ENCODE measurements at places on chromosomes 11 and 22.

- H3K4me1 ChIP-seq = no peaks in the 10 kb centered on the region
- DNase-seq = no peak
- no peaks in the 10 kb centered on the region for H3K27me3 ChIP-seq
- H3K4me3 ChIP-seq = no peak overlapping the region
Measured at GRCh38 chr11:90846628-90847027, 623.8 kb upstream of the CHORDC1 start.

GRCh38 chr22:40602231-40602630 is 34.3 kb downstream of the MRTFA start:
- no peaks in the 10 kb centered on the region for H3K27me3 ChIP-seq
- DNase-seq = no peak
- H3K36me3 ChIP-seq = no peaks in the 10 kb centered on the region
- H3K4me1 ChIP-seq = peaks cover 20% of the 10 kb centered on the region
- H3K27ac ChIP-seq = no peak overlapping the region

GRCh38 chr11:60952742-60953170 is 780 bp upstream of the SLC15A3 start:
- H3K27ac ChIP-seq = no peak overlapping the region
- DNase-seq = no peak
- H3K4me1 ChIP-seq = peaks cover 6% of the 10 kb centered on the region
- H3K36me3 ChIP-seq = no peaks in the 10 kb centered on the region
- no peak overlapping the region for H3K4me3 ChIP-seq

DNA sequence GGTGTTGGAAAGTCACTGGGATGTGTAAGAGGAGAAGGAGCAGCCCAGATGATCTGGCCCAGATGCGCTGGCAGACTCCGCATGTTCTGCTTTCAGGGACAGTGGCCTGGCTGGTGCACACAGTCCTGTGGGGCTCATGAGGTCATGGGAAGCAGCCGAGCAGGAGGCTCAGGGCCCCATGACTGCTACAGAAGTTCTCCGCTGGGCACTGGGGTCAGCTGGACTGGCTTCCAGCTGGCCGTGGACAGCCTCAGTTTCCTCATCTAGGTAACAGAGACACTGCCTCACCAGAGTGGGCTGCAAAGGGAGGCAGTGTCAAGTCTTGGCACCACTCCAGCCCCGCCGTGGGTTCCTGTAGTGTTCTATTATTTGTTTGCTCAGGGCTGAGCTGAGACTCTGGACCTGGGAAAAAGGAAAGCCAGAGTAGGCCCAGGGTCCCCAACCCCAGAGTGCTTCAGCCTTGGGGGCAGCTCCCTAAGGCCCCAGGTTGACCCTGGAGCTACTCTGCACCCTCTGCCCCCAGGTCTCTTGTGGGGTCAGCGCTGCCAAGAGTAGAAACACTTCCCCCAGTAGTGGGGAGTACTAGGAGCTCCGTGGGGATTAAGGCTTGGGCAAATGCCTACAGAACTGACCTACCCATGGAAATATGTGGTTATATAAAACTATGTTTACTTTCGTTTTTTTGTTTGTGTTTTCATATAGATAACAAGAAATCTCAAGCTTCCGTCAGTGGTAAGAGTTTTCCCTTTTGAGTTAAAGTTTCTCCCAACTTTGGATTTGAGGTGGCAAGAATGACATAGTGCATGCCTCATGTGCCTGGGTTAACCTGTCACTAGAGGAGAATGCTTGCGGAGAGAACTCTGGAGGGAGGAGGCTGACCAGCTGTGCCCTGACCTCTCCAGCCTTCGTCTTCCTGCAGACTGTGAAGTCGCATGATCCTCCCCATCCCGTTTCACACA is 45.3 kb downstream of the MED15 start:
- H3K27ac ChIP-seq = no peak overlapping the region
- H3K27me3 ChIP-seq = no peaks in the 10 kb centered on the region
- DNase-seq = no peak
- H3K36me3 ChIP-seq = peaks cover 1% of the 10 kb centered on the region
- H3K4me3 ChIP-seq = no peak overlapping the region

DNA sequence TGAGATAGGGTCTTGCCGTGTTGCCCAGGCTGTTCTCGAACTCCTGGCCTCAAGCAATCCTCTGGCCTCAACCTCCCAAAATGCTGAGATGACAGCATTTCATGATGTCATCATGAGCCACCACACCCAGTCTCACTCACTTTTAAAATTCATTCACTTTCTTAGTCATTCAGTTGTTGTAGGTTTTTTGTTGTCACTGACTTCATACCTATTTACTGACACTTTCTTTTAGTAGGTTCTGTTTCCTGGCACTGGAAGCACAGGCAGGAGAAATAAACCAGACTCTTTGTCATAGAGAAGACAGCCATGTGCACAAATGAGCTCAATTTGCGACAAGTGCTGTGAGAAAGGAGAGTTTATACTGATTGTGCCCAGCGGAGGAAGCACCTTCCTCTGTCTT is 10.5 kb downstream of the ART5 start:
- no peak overlapping the region for H3K27ac ChIP-seq
- H3K36me3 ChIP-seq = no peaks in the 10 kb centered on the region
- no peak overlapping the region for H3K4me3 ChIP-seq
- no peak for DNase-seq
- peaks cover 5% of the 10 kb centered on the region for H3K4me1 ChIP-seq
- H3K27me3 ChIP-seq = no peaks in the 10 kb centered on the region

GRCh38 chr11:57700425-57700824 is 11.6 kb downstream of the MED19 start:
- H3K27me3 ChIP-seq = no peaks in the 10 kb centered on the region
- no peak for DNase-seq
- peaks cover 3% of the 10 kb centered on the region for H3K36me3 ChIP-seq
- H3K27ac ChIP-seq = no peak overlapping the region
- H3K4me3 ChIP-seq = no peak overlapping the region
- no peaks in the 10 kb centered on the region for H3K4me1 ChIP-seq

DNA sequence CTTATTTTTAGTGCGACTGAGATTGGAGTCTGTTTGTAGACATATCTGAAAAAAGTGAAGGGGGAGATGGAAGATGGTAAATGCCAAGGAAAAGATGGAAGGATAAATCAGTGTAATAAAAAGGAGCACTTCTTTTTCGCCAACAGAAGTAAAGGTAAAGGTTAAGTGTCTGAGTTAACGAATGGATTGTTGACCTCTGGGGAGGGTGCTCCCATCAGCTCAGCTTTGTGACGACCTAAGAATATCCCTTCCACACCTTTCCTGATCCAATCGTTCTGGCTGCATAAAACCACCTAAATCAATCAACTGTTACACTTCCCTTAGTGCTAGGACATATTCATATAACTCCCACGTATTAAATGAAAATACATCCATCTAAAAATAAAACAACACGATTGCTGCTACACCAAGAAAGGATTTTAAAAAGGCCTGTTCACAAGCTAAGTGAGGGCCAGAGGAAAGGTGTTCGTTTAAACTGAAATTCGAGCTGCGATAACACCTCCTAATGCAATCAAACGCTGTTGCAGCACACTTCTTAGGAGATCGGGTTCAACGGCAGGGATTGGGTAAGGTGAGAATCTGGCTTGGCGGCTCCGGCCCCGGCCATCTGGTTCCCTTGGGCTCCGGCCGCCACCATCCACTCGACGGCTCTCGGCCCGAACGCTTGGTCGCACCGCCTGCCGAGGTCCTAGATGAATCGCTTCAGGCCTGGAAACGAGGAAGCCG is 658 bp downstream of the C11orf71 start:
- peak overlapping the region; percentile 99 for H3K27ac ChIP-seq
- no peak for DNase-seq
- H3K4me3 ChIP-seq = peak overlapping the region; percentile 51
- H3K4me1 ChIP-seq = peaks cover 16% of the 10 kb centered on the region
- H3K27me3 ChIP-seq = no peaks in the 10 kb centered on the region

DNA sequence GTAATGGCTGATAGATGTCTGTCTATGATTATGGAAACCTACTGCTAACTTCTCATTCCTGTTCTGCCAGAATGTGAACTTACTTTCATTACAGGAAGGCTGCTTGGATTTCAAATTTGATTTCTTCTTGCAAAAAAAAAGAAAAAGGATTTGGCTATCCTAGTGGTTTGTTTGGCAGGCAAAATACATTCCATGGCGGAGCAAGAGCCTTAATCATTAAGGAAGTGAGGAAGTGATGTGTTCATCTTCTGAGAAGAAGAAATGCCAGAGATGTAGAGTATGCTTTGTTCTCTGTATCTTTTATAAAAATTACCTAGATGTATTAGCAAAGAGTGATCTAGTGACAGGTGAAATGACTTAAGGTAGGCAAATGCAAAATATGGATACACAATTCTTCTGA is 356.3 kb downstream of the SOX6 start:
- no peaks in the 10 kb centered on the region for H3K27me3 ChIP-seq
- H3K4me1 ChIP-seq = peaks cover 21% of the 10 kb centered on the region
- H3K27ac ChIP-seq = peak overlapping the region; percentile 48
- no peaks in the 10 kb centered on the region for H3K36me3 ChIP-seq
- no peak overlapping the region for H3K4me3 ChIP-seq
- DNase-seq = no peak

- H3K27me3 ChIP-seq = no peaks in the 10 kb centered on the region
- H3K36me3 ChIP-seq = no peaks in the 10 kb centered on the region
- H3K4me3 ChIP-seq = no peak overlapping the region
- no peak for DNase-seq
Measured at GRCh38 chr11:94032066-94032465, 10.9 kb downstream of the HEPHL1 start.
